HepG2 (cell line): ENCODE measurements at places on chromosomes 1 and 21.
A peak's percentile ranks its signal among the peaks of the same experiment; 100 is the strongest.

DNA sequence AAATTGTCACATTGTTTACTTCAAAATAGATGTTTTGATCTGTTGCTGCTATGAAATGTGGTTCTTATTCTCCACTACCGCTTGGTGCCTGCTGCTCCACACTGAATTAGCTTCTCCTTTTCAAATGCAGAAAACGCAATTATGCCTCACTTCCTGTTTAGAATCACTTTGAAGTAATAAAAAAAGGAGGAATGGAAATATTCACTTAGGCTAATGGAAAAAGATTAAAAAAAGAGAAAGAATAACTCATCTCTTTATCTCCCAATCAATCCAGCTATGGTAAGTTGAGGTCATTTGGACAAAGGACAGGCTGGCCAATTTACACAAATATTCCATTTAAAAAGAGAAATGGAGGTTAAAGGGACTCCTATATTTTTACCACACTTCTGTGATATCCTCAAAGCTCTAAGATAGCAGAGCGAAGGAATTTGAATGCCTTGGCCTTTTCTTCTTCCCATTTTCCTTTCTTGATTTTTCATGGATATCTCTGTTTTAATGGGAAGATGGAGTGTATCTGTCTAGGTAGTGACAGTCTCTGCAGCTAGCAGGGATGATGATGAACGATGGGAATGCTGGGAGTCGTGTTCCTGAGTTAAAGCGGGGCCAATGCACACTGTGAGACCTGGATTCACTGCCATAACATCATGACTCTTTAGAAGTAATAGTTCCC, 35.7 kb downstream of the RGS5 start:
- no peak for DNase-seq

DNA sequence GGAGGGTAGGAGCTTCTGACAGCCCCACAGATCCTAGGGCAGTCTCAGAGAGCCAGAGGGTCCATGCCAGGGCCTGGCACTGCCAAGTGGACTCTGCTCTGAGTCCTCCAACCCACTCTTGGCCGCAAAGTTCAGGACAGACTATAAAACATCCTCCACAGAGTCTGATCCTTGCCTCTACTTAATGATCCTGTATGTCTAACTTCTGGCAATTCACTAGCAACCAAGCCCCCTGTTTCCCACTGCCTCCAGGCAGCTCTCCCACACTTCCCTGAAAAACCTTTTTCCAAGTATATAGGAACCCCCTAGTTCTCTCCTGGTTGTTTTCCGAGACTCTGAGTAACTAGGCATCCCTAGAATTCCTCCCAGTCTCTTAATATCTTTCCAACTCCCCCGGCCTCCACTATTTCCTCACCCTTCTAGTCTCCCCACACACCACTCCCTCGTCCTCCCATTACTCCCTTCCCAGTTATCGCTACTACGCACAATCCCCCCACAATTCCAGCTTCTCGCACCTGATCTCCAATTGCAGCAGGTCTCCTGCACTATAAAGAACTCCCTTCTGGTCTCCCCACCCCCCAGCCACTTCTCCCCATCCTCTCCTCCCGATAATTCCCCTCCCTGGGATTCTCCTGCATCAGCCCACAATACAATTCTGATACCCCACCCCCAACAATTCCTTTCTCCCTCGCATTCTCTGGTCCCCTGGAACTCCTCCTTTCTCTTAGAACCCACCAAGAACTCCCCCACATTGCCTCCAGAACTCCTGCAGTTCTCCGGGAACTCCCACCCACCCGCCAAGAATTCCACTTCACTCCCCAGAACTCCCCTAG, 574 bp downstream of the IGSF9 start:
- no peak for DNase-seq

DNA sequence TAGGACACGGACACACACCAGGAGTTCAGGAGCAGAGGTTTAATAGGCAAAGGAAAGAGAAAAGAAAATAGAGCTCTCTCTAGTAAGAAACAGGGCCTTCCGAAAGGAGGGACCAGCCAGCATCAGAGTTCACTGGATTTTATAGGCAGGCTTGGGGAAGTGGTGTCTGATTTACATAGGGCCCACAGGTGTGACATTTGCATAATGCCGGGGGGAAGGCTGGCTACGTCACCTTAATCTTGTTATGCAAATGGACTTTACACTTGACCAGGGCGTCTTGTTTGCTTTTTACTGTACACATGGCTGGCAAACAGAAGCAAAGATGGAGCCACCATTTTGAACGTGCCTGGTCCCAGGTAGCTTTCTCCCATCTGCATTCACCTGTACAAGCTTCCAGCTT, at the start of gene OR14A16:
OR14A16 (minus strand) TSS at position 97 of the 400 bp plus-strand sequence. CDS start 8,390 bp downstream, outside the sequence.
- no peak for DNase-seq

- DNase-seq, result no peak
Measured at GRCh38 chr1:12473596-12474362, 144.2 kb downstream of the DHRS3 start.

- DNase-seq, result no peak
Measured at GRCh38 chr1:92324784-92325183, 25.9 kb downstream of the RPAP2 start.

- DNase-seq, result no peak
Measured at GRCh38 chr1:215380566-215380965, 186.5 kb upstream of the KCTD3 start.

DNA sequence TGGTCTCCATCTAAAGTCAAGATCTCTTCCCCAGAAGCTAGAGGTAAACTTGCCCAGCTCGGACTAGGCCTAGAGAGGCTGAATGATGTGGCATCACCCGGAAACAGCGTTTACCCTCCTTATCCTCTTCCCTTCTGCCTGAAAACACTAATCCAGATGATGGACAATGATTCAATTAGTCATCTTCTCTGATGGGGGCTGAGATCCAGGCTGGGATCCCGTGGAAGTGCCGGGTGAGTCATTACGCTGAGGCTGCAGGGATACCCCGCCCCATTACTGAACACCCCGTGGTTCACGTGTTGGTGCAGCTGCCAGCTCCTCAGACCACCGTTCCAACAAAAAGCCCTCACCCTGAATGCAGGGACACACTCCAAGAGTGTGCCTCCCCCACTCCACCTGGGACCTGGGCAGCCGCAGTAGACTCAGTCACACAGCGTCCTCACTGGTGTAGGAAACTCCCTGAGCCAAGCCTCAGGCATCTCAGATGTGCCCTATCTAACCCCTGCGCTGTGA, 2.0 kb downstream of the S100A6 start:
- DNase-seq, result peak; percentile 39

DNA sequence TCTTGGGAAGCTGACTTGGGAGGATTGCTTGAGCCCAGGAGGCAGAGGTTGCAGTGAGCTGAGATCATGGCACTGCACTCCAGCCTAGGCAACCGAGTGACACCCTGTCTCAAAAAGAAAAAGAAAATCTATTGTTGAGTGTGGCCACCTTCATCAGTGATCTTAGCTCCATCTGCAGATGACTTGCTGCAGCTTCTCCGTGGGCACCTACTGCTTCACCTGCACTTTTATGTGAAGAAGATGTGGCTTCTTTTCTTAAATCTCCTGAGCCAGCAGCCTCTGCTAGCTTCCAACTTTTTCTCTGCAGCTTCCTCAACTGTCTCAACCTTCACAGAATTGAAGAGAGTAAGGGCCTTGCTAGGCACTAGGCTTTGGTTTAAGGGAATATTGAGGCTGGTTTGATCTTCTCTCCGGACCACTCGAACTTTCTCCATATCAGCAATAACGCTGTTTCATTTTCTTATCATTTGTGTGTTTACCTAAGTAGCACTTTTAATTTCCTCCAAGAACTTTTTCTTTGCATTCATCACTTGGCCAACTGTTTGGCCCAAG, 28.0 kb downstream of the AGPAT3 start:
- no peak for DNase-seq

DNA sequence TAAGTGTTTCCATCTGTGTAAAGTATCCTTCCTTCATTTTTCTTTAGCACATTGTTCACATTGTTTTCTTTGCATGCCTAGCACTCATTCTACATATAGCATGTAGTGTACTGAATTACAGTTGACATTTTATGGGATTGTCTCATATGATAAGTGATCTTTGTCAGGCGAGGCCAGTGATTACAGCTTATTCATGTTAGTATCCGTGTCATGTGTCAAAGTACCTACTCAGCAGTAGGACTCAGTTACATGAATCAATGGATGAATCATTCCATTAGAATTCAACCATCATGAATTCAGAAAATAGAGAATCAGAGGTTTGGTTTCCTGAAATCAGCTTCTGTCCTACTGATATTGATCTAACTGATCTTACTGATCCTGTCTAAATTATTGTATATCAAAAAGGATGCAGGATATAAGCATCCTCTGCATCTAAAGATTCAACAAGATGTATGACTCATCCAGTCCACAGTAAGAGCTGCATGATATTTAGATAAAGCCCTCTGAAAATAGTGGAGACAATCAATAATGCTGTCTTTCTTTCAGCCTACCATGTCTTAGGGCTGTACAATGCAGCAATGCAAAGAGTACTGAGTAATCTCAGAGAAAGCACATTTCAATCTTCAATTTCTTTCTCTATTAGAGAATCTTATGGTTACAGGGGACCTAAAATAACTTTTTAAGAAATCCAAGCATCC, 20.7 kb upstream of the HRNR start:
- no peak for DNase-seq

- DNase-seq, result no peak
Measured at GRCh38 chr1:197145446-197146024, 934 bp downstream of the ASPM start.
